ENCODE measurements at places on chromosomes 5 and 9.

GRCh38 chr9:125646217-125646616 lies 60.8 kb downstream of the MAPKAP1 start:
- DNase-seq = no peak

DNA sequence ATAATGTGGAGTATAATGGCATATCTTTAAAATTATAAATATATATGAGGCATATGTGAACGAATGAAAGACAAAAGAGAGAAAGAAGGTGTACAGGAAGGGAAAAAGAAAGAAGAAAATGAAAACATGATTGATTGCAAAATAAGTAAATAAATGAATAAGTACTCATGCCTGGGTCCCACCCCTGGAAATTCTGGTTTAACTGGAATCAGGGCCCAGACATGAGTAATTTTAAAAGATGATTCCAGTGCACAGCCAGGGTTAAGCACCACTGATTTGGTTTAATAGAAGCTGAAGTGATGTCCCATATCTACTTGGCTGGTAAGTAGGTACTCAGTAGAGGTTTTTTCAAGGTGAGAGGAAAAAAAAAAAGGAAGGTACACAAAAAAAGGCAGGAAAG lies 34.0 kb upstream of the HOMER1 start:
- no peak for DNase-seq

GRCh38 chr9:115513148-115513547 lies 395.2 kb upstream of the TNC start:
- no peak for DNase-seq

- no peak for DNase-seq
Measured at GRCh38 chr9:99628285-99628684, 193.4 kb upstream of the NR4A3 start.

DNA sequence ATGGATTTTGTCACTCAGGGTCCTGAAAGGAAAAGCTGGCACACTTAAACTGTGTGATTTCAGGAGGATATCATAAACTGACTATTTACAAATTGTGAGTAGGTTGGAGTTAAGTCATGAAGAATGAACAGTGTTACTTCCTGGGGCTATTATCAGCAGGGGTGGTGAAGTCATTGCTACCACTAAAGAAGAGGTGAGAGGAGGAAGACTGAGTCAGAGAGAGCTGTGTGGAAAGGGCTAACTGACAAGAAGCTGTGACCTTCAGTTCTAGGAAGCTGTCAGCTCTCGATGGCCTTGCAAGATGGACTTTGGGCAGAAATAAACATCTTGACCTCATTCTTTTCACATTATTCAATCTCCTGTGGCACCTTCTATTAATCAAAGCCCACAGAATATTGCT lies 72.3 kb upstream of the STARD4 start:
- no peak for DNase-seq

DNA sequence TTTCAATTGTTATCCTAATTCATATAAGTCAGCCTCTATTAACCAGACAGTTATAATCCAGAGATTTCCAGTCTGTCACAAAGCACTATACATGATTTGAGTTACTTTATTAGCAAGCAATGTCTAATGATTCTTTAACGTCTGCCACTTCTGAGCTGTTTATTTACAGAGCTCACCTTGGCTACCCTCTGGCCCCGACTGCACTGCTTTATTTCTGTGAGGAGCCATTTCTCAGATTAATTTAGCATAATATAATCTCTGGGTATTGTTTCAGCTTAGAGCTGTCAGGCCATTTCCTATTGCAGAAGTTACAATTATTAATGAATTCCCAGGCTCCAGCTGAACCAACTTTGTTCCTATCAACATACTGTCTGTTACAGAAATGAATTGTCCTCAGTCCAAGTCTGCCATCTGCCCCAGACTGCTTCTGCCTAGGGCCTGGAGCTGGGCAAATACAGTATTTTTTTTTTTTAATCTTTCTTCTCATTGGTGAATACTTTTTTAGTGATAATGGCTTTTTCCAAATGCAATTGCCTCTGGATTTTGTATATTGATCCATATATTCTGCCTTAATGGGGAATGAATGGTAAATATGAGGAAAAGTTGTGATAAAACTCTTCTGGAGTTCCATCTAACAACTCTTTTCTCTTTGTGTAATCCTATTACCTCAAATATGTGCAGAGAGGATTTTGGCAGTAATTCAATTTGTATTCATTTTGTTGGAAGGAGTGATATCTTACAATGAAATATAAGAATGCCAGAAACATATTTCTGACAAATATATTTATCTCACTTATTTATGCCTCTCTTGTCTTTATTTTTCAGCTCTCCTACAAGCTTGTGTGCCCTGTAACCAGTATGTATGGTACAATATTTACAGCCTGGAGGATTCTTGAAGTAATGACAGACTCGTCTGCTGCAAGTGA lies 104.7 kb downstream of the FOCAD start:
- no peak for DNase-seq

- DNase-seq = no peak
Measured at GRCh38 chr9:68953771-68954170, 60.1 kb downstream of the PRKACG start.

DNA sequence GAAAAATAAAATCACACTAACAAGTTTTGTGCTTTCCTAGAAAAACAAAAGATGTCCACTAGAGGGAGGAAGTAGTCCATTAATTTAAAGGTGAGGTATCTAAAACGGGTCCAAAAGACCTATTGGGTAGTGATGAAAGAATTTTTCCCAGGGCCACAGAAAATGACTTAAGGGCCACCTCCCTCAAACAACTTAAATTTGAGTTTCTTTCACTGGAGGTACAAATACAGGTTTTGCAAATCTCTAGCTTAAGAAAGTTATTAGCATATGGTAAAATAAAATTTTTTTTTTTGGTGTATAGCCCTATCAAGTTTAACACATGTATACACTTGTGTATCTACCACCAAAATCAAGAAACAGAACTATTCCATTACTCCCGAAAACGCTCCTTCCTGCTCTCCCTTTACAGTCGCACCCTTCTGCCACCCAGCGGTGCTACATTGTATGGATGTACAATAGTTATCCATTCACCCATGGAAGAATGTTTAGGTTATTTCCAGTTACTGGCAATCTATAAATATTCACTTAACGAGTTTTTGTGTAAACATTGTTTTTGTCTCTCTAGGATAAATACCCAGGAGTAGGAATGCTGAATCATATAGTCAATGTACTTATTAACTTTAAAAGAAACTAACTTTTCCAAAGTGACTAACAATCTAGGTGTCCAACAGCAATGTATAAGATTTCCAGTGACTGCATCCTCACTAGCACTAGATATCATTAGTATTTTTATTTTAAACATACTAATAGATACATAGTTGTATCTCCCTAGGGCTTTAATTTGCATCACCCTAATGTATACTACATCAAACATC lies 21.9 kb downstream of the DEPDC1B start:
- DNase-seq = no peak

DNA sequence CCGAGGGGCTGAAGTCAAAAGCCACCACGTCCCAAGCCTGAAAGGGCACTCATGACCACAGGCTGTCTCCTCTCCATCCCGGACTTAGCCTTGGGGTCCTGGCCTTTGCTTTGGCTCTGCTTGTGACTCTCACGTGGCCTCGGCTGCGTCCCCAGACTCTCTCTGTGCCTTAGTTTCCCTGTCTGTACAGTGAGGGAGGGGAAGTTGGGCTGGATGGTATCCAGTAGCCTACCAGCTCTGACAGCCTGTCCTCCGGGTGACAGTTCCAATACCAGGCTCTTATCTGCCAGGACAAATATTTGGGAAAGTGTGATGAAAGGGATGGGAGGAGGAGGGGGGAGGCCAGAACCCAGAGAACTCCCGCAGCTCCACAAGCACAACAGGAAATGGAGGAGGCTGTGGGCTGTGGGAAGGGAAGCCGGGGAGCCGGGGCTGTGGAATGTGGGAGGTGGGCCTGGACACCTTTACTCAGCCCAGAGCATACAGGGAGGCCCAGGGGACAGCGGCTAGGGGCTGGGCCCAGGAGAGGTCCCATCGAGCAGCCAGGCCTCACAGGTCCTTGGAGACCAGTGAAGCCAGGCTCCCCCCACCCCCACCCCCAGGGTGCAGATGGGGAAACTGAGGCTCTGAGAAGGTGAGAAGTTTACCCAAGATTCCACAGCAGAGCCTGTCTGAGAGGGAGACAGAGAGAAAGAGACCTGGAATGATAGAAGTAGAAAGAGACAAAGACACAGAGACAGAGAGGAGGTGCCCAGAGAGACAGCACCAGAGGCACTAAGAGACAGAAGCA lies 18.3 kb downstream of the PDGFRB start:
- no peak for DNase-seq

GRCh38 chr5:66881480-66882161 lies 285.4 kb downstream of the MAST4 start:
- DNase-seq = no peak

- no peak for DNase-seq
Measured at GRCh38 chr5:14491015-14491915, 90.3 kb upstream of the OTULINL start.

- DNase-seq = no peak
Measured at GRCh38 chr5:149893403-149893931, 51.1 kb downstream of the PDE6A start.

DNA sequence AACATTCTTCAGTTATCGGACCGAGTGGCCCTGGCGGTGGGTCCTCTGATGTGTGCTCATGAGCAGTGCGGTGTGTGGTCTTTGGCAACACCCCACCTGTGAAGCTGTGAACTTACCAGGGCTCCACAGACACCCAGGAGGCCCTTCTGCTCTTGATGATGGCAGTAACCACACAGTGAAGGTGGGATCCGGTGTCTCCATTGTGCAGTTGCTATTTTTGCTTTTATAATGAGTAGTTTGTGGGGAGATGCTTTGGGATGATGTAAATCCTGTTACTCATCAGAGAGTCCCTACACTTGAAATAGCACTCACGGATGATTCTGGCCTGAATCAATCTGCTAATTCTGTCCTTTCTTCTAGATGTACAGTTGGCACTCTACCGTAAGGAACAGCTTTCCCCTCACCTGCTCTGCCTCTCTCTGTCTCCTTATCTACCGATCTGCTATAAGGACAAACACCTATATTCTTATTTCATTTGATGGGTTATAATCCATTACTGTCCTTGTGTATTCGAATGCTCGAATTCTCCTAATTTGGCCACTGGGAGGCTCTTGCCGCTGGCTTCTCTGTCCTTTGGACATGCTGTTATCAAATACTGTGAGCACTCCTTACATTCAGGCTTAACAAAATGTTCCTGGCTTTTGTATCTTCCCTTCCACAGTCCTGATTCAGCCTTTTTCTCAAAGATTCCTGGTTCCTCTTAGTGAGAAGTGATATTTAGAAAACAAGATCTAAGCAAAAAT lies 20.2 kb downstream of the ATPSCKMT start:
- no peak for DNase-seq

GRCh38 chr5:160442824-160443431 lies 21.3 kb downstream of the PTTG1 start:
- DNase-seq = no peak

DNA sequence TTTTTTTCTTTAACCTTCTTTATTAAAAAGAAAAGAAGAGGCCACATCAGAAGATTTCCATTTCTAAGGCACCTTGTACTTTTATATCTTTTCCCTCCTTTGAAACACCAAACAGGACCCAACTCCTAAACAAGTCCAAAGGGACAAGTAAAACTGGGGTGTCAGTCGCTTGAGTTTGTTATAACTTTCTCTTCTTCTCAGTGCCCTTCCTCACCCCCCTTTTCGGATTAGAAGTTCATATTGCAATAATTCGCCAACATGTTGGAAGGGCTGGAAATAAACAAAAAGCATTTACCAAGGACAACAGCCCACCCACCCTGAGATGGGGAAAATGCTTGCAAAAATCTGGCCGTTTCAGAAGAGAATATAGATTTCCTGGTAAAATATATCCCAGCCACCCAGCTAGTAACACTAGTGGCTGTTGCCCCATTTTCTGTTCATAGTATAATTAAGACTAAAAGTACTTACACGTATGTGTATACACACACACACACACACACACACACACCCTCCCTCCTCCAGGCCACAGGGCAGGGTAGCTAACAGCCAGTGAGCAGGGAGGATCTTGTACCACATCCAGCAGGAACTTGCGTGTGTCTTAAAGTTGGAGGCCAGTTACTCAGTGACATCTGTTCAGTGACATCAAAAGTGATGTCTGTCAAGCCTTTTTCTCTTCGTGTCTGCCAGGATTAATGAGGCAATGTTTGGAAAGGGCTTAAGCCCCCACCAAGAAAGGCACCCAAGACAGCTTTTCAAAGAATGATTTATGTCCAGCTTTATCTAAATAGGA lies 149.1 kb upstream of the KLF4 start:
- no peak for DNase-seq

- no peak for DNase-seq
Measured at GRCh38 chr5:68007451-68007850, 208.1 kb upstream of the PIK3R1 start.

DNA sequence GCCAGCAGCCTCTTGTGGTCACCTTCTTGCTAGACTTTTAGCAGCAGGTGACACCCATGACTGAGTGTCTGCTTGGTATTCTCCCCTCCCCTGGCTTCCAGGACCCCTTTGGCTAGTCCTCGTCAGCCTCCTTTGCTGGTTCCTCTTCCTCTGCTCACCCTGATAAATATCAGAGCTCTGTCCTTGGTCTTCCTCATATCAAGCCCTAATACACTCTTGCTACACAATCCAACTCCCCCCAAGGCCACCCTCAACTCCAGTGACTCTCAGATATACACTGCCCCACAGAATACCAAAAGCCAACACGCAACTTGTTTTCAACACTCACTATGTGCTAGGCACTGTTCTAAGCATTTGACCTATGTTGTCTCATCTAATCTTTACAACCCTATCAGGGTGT lies 30.3 kb upstream of the LCP2 start:
- DNase-seq = no peak

- no peak for DNase-seq
Measured at GRCh38 chr5:11324521-11325289, 563.7 kb upstream of the DAP start.

DNA sequence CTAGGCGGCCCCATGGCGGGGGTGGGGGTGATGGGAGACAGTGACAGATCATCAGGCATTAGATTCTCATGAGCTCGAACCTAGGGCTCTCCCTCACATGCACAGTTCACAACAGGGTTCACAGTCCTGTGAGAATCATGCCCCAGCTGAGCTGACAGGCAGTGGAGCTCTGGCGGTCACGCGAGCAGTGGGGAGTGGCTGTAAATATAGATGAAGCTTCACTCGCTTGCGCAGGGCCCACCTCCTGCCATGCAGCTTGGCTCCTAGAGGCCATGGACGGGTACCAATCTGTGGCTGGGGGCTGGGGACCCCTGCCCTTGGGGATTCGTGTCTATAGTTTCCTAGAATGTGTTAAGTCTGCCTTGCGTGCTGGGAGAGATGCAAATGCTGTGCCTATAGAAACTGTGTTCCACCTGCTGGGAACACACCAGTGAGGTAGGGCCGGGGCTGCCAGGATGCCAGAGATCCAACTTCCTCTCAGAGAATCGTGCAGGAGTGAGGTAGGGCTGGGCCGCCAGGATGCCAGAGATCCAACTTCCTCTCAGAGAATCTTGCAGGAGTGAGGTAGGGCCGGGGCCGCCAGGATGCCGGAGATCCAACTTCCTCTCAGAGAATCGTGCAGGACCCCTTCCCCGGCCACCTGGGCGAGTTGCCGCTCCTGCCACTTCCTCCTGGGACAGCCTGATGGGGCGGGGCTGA lies 14.1 kb upstream of the EXOC3 start:
- no peak for DNase-seq

GRCh38 chr9:111825468-111826145 lies 30.9 kb upstream of the SHOC1 start:
- DNase-seq = no peak

- DNase-seq = no peak
Measured at GRCh38 chr5:16992006-16992405, 55.9 kb upstream of the MYO10 start.

GRCh38 chr5:139647506-139648204 lies 494 bp upstream of the CXXC5 start:
- no peak for DNase-seq

GRCh38 chr9:20187318-20187717 lies 398.5 kb upstream of the SLC24A2 start:
- DNase-seq = no peak

- DNase-seq = no peak
Measured at GRCh38 chr5:150398722-150399523, 13.8 kb downstream of the CD74 start.
